ENCODE measurements at places on chromosomes 4 and X. TPM values are rescaled to one million over a fixed set of nuclear protein-coding genes. Genes with fewer than 3 reads are reported as not detected.

SERTM2 gene
- not detected for total RNA-seq

WNK3 gene
- total RNA-seq, result 0.50 TPM

TCEAL8 gene
- total RNA-seq, result 90.1 TPM

GPR119 gene
- not detected for total RNA-seq

SOX3 gene
- 0.15 TPM for total RNA-seq

VCX3A gene
- not detected for total RNA-seq

MOSPD2 gene
- total RNA-seq, result 11.3 TPM

GYG2 gene
- 5.9 TPM for total RNA-seq

MAP9 gene
- 8.7 TPM for total RNA-seq

ADH1A gene
- not detected for total RNA-seq

DACH2 gene
- under 0.01 TPM for total RNA-seq

Measured in bronchus fibroblast of lung (primary cell).